T-cell (primary cell): ENCODE measurements at places on chromosomes 4 and X.

DNA sequence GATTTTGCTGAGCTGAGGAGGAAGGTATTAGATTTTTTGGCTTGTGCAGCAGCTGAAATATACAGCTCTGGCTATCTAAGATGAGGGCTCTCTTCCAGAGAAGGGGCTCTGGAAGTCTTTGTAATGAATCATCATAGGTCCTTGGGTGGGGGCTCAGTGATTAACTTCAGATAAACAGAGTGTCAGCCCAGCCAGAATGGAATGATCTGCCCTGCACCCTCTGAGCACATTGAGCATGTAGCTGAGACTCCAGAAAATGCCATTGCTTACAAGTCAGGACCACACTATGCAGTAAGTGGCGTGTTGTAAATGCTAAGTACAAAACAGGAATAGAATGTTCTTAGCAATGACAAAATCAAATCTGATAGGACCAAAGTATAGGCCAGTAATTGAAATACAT is 836.0 kb downstream of the PDHA2 start:
- DNase-seq, result no peak

GRCh38 chrX:16039834-16040233 is 83.5 kb upstream of the GRPR start:
- DNase-seq, result no peak

DNA sequence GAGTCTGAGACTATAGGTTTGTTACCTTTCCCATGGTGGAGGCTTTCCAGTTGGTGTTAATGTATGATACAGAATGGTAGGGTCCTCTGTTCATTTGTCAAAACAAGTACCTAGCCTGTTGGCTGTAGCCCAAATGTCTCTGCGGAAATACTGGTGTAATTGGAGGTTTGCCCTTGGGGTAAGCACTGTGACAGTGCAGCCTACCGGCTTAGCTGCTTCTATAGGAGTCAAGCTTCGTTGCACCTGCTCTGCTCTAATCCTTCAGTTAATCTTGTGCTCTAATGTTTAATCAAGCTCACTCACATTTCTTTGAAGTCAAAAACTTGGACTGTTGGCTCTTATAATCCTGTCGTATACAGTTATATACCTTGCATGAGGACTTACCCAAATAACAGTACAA is 203.4 kb downstream of the CCNG2 start:
- DNase-seq, result no peak

- no peak for DNase-seq
Measured at GRCh38 chr4:19403786-19404370, 847.8 kb upstream of the SLIT2 start.

DNA sequence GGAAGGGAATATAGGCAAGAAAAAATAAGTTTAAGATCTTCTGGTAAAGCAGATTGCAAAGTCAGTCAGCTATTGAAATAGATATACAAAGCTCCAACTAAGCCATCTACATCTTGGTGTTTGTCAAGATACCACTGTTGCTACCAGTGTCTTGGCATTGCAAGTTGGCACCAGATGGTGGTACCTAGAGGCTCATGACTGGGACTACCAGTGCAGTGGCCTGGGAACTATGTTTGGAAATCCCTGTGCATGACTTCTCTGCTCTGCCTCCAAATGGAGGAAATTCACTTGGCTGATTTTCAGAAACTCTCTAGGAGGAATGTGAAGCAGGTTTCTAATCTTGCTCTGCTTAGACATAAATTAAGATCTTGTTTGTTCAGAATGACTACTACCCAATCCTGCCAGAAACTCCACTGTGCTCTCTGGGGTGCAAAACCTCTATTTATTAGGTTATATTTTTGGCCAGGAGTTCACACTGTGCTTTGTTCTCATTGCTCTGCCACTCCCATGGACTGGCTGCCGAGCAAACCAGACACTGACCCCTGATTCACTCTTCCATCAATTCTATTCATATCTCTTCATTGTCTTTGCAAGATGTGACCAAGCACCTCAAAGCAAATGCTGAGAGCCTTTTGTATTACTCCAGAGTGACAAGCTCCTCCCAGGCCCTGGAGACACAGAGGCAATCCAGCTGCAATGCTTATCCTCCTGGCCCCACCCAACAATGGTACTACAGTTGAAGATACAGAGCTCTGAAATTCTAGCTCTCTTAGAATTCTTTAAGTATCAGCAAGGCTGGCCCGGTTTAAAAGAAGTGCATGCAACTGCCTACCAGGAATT is 272.3 kb upstream of the FGF16 start:
- no peak for DNase-seq

DNA sequence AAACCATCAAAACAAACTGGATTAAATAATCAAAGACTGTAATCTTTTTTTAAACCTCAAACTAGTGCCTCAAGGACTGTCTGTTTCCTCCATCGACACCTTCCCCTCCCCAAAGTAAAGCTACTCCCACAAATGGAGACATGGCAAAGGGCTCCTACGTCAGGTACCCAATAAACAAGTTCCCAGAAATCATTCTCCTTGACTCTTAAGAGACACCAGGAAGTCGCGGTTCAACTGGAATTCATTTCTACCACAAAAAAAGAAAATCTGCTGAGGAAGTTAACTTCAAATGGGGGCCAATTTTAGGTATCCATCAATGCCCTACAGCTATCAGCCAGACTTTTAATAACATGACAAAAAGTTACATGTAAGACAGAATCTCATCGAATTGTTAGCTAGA is 2.5 kb downstream of the RPS4X start:
- DNase-seq, result no peak

- DNase-seq, result no peak
Measured at GRCh38 chr4:3160438-3160837, 86.0 kb downstream of the HTT start.

DNA sequence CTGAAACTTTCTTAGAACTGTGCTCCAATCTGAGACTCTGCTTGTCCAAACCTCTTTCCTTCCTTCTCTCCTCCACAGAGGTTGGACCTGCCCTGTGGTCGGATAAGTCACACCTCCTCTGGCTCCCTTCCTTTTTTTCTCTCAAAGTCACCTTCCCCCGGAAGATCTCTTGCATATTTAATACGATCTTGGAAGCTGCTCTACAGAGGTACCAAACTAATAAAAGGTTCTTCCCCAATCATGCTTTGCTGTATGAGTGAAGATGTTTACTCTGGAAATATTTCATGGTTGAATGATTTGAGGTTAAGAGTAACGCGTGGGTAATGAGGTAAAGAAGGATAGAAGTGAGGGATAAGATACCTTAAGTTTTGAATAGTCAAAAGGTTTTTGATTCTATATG is 166.0 kb downstream of the ATG4A start:
- no peak for DNase-seq

- DNase-seq, result no peak
Measured at GRCh38 chr4:123922847-123923246, 526.3 kb downstream of the SPRY1 start.

- DNase-seq, result no peak
Measured at GRCh38 chrX:118780509-118780908, 43.1 kb upstream of the ZCCHC12 start.

GRCh38 chrX:106599411-106599810 is 12.4 kb upstream of the RADX start:
- no peak for DNase-seq

DNA sequence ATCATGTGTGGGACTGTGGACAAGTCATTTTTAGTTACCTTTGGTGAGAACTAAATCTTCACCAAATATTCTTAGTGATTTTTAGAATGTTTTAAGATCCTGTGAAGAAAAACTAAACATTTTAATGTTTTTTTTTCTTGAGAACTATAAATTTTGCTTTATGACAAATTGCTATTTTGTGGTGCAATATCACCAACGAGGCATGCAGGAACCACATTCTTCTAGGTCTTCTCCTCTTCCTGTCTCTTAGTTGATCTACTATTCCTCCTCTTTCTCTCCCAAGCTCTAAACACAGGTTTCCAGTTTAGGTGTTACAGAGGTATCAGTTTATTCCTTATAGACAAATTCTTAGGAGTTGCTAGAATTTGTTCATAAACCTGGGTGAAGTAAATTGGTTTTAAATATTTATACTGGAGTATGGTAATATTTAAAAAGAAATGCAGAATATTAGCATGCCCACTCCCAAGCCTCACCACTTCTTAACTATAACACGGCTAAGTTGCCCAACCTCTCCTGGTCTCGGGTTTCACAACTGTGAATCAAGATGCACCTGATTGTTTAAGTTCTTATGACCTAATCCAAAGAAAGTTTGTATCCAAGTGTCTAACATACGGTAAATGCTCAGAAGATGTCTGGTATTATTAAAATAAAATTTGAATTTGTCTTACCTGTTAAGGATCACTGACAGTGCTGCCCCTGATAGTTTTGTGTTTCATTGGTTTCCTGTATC is 56.5 kb upstream of the CLNK start:
- DNase-seq, result no peak

DNA sequence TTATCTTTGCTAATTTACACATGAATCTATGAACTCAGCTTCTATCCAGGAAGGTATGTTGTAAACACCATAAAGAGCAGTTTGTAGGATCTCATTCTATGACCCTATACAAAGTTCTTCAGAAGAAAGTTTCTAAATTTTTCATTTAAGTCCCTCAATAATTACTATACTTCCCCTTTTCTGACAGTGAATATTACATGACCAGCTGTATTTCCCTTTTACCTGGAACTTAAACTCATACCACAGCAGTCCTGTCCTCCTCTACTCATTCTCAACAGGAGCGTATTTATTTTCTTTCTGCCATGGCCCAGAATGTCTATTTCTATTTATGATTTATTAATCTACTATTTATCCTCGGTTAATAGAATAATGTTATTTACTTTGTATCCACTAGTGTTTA is 15.8 kb downstream of the RASGEF1B start:
- DNase-seq, result no peak

- no peak for DNase-seq
Measured at GRCh38 chr4:118680808-118681207, 4.4 kb upstream of the METTL14 start.

DNA sequence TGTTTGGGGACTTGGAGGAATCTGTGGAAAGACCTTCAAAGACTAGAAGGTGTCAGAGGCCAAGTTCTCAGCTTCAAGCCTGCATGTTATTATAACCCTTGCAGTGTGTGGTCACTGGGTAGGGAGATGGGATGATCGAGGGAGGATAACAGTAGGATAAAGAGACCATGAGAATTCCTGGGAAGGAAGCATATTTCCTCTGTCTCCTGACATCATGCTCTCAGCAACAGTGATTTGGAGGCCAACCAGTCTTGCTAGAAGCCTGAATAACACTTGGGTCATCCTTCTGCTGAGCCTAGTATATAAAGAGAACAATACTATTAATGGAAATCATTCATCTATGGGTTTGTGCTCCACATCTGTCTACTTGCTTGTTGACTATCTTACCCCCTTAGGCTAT is 40.9 kb upstream of the ANXA3 start:
- no peak for DNase-seq

- DNase-seq, result no peak
Measured at GRCh38 chr4:72805284-72805683, 236.3 kb upstream of the ADAMTS3 start.
